Motor neuron (in vitro differentiated cells): ENCODE measurements at places on chromosomes 6 and 20. TPM values are rescaled to one million over a fixed set of nuclear protein-coding genes. Genes with fewer than 3 reads are reported as not detected.

CYB5R4 gene
- 2.5 and 3.4 TPM in 2 replicates for total RNA-seq

SAMD3 gene
- 2.6 and 7.3 TPM in 2 replicates for total RNA-seq

DEFB132 gene
- total RNA-seq: 0.52 and 0.63 TPM in 2 replicates

WFDC5 gene
- total RNA-seq: 0.23 and 0.29 TPM in 2 replicates

IMPG1 gene
- 0.78 and 1.0 TPM in 2 replicates for total RNA-seq

NKX2-2 gene
- total RNA-seq: 0.13 TPM in 1 of 2 replicates, not detected in the other

DNA sequence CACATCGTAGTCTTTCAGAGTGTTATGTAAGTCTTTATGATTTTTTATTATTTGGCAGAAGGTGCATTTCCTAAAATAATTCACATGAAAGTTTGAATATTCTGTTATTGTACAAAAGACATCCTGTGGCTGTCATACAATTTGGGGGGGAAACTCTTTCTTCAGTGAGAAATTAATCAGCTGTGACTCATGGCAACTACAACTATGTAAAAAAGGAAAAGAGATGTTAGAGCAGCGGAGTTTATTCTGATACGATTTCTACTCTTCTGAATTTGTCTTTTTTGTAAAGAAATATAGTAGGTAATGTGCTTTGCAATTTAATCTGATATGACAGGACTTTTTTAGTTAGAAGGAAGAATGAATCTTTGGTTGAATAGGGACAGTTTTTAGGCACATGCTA, 14.2 kb downstream of the COL19A1 start:
- no peak for ATAC-seq

- no peak for ATAC-seq
These were observed 38.9 kb upstream of the STX16 start for GRCh38 chr20:58612121-58612691.

ALDH8A1 gene
- 0.46 and 0.59 TPM in 2 replicates for total RNA-seq

NR2E1 gene
- total RNA-seq: not detected in 2 replicates

DNA sequence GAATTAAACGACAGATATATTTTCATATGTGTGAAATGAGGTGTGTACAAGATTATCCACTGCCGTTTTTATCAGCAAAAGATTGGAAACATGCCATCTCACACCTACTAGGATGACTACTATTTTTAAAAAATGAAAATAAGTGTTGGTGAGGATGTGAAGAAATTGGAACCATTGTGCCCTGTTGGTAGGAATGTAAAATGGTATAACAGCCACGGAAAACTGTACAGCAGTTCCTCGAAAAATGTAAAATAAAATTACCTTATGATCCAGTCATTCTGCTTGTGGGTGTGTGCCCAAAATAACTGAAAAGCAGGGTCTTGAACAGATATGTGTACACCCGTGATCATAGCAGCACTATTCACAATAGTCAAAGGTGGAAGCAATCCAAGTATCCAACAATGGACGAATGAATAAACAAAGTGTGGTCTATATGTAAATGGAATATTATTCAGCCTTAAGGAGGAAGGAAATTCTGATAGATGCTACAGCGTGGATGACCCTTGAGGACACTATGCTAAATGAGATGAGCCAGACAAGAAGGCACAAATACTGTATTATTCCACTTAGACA, 27.0 kb upstream of the CCN5 start:
- ATAC-seq: no peak

GRCh38 chr6:85402071-85402470, 47.8 kb upstream of the NT5E start:
- no peak for ATAC-seq

DNA sequence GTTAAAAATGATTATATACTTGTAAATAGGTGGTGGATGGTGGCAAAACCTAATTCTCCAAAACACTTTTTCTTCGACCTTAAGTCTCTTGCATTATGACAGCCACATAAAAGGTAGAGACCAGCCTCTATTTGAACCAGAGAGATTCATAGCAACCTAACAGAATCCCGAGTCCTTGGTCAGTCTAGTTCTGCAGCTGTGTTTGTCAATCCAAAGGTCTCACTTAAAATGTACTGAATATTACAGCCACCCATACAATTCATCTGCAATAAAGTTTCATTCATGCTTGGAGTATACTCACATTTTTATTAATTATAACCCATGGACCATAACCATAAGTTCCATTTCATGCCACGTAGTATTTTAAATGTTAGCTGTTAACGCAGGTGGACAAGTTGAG, 87.2 kb downstream of the EPM2A start:
- no peak for ATAC-seq

ADGRG6 gene
- total RNA-seq: 0.48 and 0.61 TPM in 2 replicates
